Effector memory CD4-positive, alpha-beta T cell (primary cell): ENCODE measurements at places on chromosomes 7 and 10.

DNA sequence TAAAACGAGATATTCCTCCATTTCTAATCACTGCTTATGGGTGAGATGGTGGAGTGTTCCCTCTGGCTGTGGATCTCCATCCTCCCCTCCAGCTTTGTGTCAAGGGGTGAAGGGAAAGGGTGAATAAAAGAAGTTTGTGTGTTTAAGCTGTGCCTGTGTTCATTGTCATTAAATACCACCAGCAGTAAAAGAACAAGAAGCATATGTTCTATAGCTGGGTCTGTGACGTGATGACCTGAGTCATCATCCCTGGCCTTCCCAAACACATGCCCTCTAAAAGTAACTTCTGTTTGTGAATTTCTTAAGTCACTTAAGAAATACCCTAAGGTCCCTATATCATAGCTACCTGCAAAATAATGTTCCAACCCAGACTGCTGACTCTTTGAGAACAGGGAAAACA, 104.9 kb downstream of the PPP1R17 start:
- DNase-seq: no peak

- DNase-seq: no peak
Observed at GRCh38 chr10:30752481-30752881, 122.9 kb upstream of the LYZL2 start.

- no peak for DNase-seq
Observed at GRCh38 chr7:128347647-128348097, 4.0 kb upstream of the RBM28 start.

- no peak for DNase-seq
Observed at GRCh38 chr10:29619241-29619669, 15.5 kb downstream of the SVIL start.

DNA sequence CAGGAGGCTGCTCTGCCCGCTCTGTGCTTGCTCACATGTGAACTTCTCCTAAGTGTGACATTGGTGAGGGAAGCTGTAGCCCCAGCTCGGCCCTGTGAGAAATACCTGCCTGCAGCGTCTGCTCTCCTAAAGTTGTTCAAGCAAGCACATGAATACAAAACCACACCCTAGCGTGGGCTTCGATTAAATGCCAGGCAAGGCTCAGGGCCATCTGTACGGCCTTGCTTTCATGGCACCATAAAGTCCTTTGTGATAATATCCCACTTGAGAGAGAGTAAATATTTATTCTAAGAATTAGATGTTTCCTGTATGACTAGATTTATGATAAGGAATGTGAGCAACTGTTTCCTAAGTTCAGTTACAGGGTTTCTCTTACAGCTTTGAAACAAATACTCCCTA, 262.8 kb upstream of the KLF14 start:
- DNase-seq: no peak

DNA sequence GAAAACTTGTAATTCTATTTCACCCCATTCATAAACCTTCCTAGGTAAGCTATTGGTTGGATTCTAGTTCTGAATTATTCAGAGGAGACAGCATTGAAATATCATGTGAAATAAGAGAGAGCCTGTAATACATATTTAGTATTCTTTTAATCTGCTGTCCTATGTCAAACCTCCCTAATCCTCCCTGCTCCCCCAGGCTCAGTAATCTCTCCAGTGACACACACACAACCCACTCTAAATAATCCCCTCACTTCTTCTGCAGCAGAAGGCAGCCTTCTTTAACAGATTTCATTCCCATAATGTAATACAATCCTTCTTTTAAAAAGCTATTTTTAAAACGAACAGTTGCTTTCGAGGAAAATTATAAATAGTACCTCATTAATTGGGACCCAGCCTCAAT, 639.7 kb upstream of the AUTS2 start:
- DNase-seq: no peak

DNA sequence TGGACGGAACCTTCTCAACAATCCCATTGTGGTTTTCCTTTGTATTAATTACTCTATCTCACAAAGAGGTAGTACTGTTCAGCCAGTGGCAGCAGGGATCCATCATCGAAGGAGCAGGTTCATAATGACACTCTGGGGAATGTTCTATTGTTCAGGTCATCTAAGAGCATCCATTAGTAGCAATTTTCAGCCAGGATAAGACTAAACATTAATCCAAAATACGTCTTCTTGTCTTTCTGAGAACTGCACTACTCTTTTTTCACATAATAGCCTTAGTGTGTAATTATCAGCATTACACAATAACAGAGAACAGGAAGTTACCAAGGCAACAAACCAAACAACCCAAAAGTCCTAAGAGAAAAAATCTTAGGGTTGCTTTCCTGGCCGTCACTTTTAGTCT, 259.5 kb upstream of the VWC2 start:
- no peak for DNase-seq

DNA sequence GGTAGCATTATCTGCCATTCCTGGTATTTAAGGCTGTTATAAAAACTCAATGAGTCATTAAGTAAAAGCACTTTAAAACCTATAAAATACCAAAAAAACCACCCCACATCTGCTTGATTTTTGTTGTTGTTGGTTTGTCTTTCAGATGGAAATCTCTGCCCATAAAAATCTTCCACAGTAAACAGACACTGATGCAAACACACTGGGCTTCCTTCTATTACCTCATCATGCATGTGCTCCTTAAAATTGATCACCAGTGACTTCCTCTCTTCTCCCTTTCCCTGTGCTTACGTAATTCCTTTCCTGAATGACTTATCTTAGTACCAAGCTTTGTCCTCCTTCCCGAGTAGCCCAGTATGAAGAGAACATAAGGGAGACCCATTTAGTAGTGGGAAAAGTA, 167.2 kb downstream of the EVX1 start:
- DNase-seq: no peak

- no peak for DNase-seq
Observed at GRCh38 chr7:36272567-36273269, 116.9 kb upstream of the ANLN start.

- DNase-seq: no peak
Observed at GRCh38 chr7:105250239-105250638, 138.5 kb downstream of the SRPK2 start.

DNA sequence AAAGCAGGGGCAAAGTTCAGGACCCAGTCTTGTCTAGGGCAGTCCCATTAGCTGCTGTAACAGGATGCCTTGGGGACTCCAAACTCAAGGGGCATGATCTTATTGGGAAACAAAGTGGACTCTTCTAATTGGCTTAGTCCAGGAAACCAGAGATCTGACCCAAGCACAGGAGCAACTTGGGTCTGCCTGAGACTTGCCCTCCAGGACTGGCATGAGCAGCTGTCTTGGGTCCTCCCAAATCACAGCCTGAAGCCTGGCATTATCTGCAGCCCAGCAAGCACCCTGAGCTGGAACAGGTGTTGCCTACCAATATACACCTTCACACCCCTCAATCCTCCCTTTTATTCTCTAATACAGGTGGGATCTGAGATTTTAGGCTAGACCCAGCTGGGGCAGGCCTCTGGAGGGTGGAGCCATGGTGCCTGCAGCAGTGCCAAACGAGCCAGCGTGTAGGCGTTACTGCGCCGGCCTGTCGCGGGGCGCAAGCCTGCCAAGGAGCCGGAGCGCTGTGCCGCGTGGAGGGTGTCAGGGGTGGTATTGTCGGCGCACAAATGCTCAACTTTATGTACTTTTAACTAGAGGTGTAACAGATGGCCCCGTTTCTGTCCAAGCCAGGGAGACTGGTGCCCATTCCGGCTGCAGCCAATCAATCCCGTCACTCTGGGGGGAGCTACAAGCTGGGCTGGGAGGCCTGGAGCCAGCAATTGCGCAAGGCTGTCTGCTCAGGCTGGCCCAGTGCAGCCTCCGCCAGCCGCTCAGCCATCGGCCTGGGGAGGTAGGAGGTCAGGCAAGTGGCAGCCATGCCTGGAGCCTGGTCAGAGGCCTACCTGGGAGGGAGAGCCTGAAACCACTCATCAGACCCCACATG, 12.8 kb upstream of the LBX1 start:
- DNase-seq: no peak

GRCh38 chr7:129264534-129264933, 39.7 kb downstream of the AHCYL2 start:
- no peak for DNase-seq

- no peak for DNase-seq
Observed at GRCh38 chr10:124566981-124567835, 105.6 kb downstream of the LHPP start.

GRCh38 chr7:82416402-82416801, 27.2 kb downstream of the CACNA2D1 start:
- no peak for DNase-seq

DNA sequence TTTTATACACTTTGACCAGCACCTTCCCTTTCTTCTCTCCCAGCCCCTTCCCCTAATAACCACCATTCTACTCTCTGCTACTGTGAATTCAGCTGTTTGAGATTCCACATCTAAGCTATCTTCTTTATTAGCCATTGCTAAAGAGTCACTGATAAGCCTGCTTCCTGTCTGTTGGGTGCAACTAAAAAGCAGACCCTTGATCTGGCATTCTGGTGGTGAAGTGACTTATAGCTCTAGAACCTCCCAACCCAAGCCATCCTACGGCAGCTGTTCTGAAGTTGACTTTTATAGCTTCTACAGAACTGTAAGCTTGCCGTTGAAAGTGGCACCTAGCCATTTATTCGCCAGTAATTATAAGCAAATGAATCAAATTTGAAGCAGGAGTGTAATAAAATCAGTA, 105.6 kb downstream of the AHR start:
- no peak for DNase-seq

DNA sequence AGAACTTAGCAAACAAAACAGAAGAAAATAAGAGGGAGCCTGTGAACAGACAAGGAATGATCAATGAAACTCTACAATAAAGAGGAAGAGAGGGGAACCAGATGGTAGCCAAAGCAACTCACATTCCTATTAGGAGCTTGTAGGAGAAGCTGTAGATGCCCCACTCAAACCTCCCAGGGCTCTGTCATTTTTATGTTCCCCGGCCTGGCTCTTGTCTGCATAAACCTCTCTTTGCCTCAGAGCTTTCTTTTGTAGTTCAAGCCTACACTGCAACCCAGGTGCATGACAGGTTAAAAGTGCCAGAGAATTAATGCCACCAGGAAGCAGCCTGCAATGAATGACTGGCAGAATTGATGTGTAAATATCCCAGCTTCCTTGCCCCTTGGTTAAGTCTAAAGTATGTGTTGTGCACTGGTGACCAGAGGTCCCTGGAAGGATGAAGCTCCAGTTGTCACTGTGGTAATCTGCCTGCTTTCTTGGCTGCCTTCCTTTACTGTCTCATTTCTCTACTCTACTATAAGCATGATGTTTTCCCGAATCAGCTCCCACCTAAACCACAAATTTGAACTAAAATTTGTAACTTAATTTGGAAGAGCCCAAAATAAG, 40.4 kb downstream of the HDAC9 start:
- no peak for DNase-seq

GRCh38 chr10:128629111-128630096, 503.2 kb upstream of the MKI67 start:
- DNase-seq: no peak

GRCh38 chr10:78028438-78029268, 662 bp downstream of the POLR3A start:
- peak; percentile 11 for DNase-seq
